Cortex of kidney (tissue), 1 donor: ENCODE measurements at places on chromosomes 3 and 15.

DNA sequence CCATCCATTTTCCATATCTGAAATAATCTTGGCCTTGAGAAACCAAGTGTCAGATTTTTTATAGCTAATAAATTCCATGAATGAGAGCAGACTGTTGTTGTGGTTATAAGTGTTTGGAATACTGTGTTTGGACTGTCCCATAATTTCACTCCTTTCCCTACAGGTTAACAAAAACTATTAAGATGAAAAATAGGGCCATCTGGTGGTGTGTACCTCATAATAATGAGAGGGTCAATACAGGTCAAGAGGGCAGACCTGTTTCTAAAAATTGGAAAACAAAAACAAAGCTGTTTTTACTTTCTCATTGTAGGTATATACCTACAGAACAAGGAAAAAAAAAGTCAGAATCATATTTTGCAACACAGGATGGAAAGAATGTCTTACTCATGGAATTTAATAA lies 553.8 kb upstream of the SGO1 start:
- no peak for DNase-seq

DNA sequence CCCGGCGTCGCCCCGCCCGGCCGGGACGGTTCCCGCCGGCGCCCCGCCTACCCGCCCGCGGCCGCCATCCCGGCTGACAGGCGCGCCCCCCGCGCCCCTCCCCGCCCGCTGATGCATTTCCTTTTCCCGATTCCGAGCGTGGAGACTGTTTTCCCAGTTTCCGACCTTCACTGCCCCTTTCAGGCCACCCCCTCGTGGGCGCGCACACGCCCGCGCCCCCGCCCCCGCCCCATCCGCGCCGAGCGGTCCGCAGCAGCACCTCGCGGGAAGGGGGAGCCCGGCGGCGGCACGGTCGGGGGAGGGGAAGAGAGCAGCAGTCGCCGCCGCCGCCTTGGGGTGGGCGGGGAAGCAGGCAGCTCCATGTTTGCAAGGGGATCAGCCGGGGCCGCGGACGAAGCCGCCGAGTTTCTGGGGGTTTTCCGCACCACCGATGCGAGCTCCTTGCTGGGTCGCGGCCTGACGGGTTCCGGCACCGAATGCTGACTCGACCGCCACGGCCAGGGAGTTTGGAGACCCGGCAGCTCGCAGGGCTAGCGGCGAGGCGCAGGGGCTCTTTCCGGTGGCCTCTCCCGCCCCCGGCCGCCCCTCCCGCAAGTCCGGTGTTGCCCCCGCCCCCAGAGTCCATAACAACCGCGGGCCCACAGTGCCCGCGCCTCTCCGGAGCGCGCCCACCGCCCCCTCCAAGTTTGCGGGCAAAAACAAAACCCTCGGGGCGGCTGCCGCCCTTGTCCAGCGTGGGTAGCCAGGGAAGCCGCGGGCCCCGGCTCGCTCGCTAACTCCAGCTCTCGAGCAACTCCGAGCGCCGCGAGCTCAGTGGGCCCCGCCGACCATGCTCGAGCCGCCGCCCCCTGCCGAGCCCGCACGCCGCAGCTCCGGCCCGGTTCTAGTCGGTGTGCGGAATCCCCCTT lies 3.2 kb upstream of the SIN3A start:
- no peak for DNase-seq

GRCh38 chr3:70053293-70053692 lies 53.8 kb downstream of the SAMMSON start:
- no peak for DNase-seq

GRCh38 chr15:53036641-53037040 lies 246.5 kb upstream of the ONECUT1 start:
- no peak for DNase-seq

- no peak for DNase-seq
These were observed 108.4 kb downstream of the CORO2B start for GRCh38 chr15:68687136-68687735.

- DNase-seq: no peak
These were observed 917.5 kb downstream of the FHIT start for GRCh38 chr3:60333710-60334109.
